ENCODE measurements at places on chromosomes 16 and 17.

GRCh38 chr17:28959471-28959871 lies 8.2 kb upstream of the PHF12 start:
- DNase-seq, result no peak

- DNase-seq, result no peak
Observed at GRCh38 chr16:65666132-65666941, 544.5 kb upstream of the CDH11 start.

DNA sequence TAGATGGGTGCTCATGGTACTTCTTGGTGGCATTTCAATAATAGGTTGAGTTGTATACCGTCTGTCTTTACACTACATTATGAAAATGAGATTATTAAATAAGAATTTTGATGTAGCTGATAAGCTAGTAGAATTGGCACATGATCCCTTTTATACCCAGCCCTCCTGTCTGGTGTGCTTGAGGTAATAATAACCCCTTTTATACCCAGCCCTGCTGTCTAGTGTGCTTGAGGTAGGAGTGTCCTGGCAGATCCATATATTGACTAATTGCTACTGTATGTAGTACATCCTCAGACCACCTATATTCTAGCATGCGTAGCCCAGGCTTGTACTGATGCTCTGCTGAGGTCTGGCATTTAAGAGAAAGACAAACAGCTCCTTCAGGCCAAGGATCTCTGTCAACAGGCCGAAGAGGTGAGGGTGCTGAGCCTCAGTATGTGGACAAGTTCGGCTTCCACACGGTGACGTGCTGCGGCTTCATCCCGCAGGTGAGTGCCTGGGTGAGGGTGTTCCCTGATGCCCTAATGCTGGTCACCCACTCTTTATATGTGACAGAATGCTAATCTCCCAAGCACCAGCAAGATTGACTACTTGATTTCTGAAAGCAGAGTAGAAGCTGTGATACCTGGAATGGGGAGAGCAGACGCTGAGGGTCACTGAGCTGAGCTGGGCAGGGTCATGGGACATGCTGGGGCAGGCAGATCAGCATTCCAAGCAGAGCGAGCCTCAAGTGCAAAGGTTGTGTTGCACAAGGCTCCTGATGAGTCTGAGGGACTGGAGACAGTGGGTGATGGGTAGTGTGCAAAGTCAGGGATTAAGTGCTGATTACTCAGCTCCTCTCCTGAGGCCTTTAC lies 5.7 kb downstream of the FN3K start:
- DNase-seq, result no peak

DNA sequence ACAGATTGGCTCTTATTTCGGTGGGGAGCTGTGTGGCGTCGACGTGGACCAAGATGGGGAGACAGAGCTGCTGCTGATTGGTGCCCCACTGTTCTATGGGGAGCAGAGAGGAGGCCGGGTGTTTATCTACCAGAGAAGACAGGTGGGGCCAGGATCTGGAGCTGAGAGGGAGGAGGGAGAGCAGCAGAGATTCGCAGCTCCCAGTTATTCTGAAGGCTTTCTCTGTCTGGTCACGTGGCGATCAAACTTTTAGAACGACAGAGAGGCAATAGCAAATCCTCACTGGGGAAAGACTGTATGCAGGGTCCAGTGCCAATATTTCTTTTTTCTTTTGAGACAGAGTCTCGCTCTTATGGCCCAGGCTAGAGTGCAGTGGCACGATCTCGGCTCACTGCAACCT lies 22.2 kb downstream of the ITGAL start:
- no peak for DNase-seq

GRCh38 chr17:75557075-75557851 lies 30.3 kb upstream of the MYO15B start:
- peak; percentile 100 for DNase-seq

DNA sequence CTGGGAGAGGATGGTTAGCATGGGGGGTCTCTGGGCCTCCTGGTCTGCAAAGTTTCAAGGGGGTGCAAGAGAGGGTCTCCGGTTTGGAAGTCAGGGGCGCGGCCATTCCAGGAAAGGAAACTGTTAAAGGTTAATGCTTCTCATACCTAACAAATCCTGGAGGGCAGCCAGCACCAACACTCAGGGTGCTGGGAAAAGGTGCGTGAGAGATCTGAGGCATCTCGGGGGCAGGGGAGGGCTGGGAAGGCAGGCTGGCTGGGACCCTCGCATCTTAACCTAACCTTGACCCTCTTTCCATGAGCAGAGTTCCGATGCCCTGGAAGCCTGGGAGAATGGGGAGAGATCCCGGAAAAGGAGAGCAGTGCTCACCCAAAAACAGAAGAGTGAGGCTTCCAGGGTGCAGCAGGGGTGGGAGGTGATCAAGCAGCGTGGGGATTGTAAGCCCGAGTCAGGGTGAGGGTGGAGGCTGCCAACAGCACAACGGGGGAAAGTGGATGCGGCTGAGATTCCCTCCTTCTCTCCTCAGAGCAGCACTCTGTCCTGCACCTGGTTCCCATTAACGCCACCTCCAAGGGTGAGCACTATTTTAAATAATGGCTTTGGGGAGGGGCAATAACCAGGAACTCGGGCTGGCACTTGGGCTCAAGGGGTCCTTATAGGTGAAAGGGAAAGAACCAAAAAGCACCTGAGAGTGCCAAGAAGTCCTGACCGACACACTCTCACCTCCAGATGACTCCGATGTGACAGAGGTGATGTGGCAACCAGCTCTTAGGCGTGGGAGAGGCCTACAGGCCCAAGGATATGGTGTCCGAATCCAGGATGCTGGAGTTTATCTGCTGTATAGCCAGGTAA lies 996 bp downstream of the TNFSF13 start:
- DNase-seq, result peak; percentile 52

DNA sequence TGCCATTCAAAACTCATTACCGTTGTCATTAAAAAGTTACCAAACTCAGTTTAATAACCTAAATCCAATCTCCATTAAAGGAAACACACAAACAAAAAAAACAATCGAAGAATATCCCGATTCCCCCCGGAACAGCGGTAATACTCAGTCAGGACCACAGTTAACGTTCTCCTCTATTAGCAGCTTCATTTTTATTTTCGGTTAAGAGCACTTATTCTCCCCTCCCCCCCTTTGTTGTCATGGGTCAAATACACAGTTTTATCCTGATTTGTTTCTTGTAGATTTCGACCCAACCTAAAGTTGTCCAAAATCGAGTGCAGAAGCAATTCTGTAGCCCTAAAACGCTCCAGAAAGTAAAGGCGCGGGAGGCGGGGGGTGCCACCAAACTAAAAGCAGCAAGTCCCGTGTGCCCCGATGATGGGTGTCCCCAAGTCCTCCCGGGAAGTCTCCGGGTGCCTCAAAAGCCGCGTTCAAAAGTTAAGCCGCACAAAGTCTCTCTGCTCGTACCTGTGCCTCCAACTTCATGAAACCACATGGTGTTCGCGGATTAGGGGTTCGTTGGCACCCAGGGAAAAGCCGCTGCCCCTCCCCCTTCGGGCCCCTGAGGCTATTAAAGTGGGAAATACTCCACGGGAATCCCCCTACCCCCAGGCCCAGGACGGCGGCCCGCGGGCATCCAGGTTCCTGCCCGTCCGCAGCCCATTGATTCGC lies 996 bp downstream of the SUMO2 start:
- no peak for DNase-seq

- no peak for DNase-seq
Observed at GRCh38 chr16:81283044-81283443, 31.7 kb upstream of the GAN start.

- no peak for DNase-seq
Observed at GRCh38 chr17:40903129-40903847, 18.2 kb upstream of the KRT20 start.

- DNase-seq, result no peak
Observed at GRCh38 chr16:81496321-81496720, 51.7 kb downstream of the CMIP start.

DNA sequence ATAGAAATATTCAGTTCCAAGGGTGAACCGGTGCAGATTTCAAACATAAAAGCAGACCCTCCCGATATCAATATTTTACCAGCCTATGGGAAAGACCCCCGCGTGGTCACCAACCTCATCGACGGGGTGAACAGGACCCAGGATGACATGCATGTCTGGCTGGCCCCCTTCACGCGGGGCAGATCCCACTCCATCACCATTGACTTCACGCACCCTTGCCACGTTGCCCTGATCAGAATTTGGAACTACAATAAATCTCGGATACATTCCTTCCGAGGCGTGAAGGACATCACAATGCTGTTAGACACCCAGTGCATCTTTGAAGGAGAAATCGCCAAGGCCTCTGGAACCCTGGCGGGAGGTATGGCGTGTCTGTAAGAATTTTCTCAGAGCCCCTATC lies 200.0 kb downstream of the KATNIP start:
- no peak for DNase-seq

DNA sequence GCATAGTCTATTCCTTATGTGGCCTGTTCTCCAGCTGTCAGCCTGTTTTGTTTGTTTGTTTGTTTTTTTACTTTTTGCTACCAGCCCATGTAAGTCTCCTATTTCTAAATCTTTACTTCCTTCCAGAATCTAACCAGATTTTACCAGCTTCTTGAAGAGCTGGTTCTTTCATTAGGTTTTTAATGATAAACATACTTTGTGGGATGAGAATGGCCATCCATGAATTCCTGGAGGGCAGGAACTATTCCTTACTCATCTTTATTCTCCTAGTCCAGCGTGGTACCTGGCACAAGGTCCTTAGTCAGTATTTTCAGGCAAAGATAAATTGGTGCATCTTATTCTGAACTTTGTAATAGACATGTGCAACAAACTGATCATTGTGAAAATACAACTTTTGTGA lies 17.3 kb downstream of the RSPRY1 start:
- no peak for DNase-seq

- DNase-seq, result peak; percentile 86
Observed at GRCh38 chr16:67170168-67170948, at the start of gene NOL3. NOL3 (plus strand) TSS chr16:67170538.

DNA sequence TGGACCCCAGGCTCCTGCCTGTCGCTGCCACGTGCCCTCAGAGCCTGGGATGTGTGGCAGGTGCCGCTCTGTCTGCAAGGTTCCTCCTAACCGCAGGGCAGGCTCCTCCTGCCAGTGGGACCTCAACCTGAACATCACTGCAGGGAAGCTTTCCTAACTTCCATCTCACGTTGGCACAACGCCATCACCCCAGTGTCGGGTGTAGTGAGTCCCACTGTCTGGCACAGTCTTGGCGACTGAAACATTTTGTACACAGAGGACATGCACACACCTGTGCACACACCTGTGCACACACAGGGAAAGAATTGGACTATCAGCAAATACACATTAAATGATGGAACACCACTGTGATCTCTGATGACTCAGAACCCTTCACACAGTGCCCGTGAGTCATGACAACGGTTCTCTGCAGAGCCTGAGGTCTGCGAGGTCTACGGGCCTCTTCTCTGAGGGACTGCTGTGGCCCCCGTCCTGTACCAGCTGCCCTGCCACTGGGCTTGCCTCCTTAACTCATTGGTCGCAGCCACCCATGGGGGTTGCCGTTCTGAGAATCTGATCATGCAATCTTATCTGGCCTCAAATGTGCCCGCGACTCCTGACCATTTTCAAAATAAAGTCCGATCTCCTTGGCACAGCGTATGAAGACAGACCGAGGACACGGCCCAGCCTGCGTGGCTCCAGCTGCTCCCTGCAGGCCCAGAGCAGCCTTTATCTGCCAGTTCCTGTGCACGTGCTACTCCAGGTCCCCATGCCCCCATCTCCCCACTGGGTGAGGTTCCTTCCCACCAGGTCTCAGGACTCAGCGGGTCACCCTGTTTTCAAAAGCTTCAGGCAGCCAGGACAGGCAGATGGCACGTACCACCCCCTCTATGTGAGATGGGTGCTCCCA lies 7.6 kb downstream of the CCDC57 start:
- no peak for DNase-seq

DNA sequence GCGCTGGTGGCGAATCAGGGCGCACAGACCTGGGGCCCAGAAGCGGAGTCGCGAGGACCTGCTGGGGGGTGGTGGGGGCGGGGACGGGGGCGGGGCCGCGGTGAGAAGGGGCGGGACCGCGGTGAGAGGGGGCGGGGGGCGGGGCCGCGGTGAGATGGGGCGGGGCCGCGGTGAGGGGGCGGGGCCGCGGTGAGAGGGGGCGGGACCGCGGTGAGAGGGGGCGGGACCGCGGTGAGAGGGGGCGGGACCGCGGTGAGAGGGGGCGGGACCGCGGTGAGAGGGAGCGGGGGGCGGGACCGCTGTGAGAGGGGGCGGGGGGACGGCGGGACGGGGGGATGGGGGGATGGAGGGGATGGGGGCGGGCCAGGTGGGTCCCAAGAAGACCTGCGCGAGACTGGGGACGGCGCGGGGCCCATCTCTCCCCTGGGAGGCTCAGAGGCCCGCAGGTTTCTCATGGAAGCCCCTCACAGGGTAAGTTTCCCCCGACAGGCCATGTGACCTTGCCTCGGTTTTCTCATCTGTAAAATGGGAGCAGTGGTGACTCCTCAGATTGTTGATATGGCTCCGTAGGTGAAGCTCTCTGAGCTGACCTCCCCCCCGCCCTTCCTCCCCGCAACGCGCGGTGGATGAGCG lies 28.6 kb upstream of the DBNDD1 start:
- no peak for DNase-seq

DNA sequence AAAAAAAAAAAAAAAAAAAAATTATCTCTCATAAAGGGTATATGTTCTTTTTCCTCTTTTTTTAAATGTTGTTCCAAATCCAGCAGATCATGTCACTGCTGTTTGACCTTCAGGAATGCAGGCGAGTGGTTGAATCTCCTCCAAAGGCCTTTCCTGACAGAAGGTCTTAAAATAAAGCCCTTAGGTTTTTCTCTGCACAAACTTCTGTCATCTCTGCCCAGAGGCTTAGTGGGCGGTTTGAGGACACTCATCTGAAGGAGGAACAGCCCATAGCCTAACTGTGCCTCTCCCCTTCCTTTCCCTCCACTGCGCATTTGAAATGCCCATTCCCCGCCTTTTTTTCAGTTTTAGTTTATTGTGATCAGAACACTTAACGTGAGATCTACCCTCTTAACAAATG lies 270.2 kb downstream of the TMEM114 start:
- no peak for DNase-seq

DNA sequence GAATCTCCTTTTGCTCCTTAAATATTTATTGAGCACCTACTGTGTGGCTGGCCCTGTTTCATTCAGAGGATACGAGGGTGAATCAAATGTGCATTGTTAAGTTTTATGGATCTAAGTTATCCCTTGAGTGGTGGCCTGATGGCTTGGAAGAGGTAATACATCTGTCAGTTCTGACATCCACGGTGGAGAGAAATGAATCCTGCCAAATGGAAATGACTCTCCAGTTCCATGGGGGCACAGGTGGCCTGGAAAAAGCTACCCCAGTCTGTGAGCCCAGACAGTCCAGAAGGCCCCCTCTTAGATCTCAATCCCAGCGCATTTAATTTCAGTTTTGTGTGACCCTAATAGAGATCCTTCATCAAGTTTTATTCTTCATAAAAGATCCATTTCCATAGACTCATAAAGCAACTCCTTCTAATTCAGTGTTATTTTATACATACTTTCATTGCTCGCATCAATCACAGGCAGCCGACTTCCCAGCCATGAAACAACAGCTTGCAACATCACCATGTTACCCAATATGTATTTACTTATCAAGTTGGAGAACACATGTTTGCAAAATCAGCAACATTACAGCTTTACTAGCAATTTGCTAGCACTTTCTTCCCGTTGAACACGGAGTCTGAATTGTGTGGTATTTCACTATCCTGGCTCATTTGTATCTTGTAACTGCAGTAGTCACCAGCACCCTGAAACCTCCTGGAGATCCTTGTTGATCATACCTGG lies 334.8 kb upstream of the HSBP1 start:
- DNase-seq, result no peak

GRCh38 chr17:75498039-75498725 lies 17.2 kb downstream of the CASKIN2 start:
- no peak for DNase-seq

Data from pancreas (tissue), 10 donors.